Left renal pelvis (tissue), 4 donors: ENCODE measurements at places on chromosomes 1 and 21.

DNA sequence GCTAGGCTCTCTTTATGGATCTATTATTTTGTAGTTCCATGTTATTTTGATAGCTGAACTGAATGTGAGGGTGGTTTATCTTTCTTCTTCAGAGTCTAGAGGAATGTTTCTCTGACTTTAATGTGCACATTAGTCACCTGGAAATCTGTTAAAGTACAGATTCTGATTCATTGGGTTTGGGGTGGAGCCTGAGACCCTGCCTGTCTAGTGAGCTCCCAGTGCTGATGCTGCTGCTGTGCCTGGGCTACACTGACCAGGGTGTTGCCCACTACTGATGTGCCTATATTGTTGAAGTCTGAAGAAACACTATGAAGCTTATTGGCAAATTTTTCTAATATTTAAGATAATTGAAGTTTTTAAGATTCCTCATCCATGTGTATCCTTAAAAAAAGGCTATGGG lies 35.9 kb downstream of the CD46 start:
- no peak for DNase-seq

- DNase-seq = no peak
Observed at GRCh38 chr1:174659823-174660222, 212.1 kb downstream of the GPR52 start.

GRCh38 chr1:109485001-109485400 lies 1.3 kb downstream of the ATXN7L2 start:
- DNase-seq = no peak

DNA sequence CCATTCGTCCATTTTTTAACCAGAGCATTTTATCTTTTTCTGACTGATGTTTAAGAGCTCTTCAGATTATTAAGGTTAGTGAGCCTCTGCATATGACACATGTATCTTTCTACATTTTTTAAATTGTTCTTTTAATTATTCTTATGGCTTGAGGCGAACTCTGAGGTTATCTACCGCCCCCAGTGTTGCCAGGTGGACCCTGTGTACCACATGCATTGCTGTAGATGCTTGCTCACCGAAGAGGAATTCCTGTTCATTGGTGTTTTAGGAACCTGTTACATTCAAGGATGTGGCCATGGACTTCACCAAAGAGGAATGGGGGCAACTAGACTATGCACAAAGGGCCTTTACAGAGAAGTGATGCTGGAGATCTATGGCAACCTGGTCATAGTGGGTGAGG lies 31.8 kb downstream of the ZNF684 start:
- no peak for DNase-seq

DNA sequence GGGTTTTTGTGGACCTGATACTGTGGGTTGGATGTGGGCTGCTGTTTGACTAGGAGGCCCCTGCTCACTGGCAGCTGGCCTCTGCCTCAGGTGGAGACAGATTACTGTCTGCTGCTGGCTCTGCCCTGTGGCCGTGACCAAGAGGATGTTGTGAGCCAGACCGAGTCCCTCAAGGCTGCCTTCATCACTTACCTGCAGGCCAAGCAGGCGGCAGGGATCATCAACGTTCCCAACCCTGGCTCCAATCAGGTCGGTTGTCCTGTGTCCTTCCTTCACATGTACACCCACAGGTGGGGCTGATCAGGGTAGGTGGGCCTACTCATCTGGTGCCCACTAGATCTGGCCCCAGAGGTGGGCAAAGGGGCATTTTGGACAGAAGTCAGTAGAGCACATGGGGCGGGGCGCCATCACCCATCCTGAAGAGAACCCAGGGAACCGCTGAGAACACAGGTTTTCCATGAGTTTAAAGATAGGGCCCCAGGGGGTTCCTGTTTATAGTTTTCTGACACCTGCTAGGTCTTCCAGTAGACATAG lies 37.2 kb downstream of the ZBTB17 start:
- no peak for DNase-seq

- no peak for DNase-seq
Observed at GRCh38 chr1:75791022-75791421, 5.0 kb downstream of the RABGGTB start.

DNA sequence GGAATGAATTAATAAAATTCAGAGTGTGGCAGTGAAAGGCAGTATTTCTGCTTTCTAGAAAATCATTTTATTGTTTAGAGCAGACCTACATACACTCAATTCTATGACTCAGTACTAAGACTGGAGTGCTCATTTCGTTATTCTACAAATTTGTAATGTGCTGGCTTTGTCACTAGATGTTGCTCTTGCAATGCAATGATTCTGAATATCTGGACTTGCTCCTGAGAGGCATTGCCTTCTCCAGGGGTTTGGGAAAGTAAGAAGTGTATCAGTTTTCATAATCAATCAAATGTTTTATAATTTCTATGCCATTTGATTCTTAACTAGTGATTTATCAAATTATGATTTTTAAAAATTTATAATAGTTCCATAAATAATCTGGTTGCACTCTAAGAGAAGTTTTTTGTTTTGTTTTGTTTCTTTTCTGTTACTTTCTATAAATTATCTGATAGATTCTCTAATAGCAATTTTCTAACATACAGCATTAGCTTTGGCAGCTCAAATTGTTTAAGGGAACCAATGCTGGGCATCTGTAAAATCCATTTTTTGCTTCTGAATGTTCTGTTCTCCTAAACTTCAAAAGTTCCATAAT lies 280.5 kb upstream of the SGIP1 start:
- no peak for DNase-seq

- DNase-seq = no peak
Observed at GRCh38 chr1:33459691-33460090, 12.8 kb upstream of the ZSCAN20 start.
